ENCODE measurements at places on chromosomes 11 and 22.

- DNase-seq, result no peak
Observed at GRCh38 chr11:25565846-25566245, 766.1 kb upstream of the ANO3 start.

GRCh38 chr11:108916935-108917334 is 252.1 kb downstream of the DDX10 start:
- no peak for DNase-seq

- no peak for DNase-seq
Observed at GRCh38 chr11:114846416-114846791, 168.1 kb downstream of the NXPE2 start.

DNA sequence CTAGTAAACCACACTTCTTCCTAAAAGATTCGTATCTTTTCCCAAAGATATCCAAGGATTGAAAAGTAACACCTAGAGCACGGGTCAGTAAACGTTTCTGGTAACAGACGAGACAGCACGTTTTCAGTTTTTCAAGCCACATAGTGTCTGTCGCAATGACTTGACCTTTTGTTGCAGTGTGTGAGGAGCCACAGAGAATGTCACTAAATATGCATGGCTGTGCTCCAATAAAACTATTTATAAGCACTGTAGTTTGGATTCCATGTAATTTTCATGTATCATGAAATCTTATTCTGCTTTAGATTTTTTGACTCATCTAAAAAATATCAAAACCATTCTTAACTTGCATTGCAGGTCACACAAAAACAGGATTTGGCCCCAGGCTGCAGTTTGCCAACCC is 18.3 kb upstream of the MICAL3 start:
- no peak for DNase-seq

- no peak for DNase-seq
Observed at GRCh38 chr11:123434262-123434661, 4.2 kb downstream of the GRAMD1B start.

DNA sequence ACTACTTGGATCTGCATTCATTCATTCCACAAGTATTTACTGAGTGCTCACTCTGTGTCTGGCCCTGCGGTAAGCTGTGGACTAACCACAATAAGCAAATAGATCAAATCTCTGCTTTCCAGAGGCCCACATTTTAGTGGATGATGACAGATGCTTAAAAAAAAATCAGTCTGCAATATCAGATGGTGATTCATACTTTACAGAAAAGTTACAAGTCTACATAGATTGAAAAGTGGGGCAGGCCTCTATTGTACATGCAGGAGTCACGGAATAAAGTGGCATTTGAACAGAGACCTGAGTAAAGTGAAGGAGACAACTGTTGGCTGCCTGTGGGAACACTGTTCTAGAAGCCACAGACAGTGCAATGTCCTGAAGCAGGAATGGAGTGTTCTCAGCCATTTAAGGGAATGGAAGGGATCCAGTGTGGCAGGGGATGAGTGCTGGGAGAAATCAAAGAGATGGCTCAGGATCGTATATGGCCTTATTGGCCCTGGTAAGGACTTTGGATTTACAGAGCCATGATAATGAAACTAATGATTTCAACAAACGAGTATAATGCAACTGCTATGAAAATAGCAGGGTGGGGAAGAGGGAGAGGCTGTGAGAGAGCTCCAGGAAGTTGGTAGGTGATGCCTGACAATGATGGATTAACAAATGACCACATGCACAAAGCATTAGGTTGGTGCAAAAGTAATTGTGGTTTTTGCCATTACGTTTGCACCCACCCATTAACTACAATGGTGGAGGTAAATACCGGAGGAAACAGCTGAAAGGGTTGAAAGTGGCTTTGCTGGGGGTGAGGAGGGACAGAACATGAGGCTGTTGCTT is 31.1 kb downstream of the TMEM45B start:
- DNase-seq, result no peak

- no peak for DNase-seq
Observed at GRCh38 chr22:37905534-37906363, at the start of gene MICALL1. MICALL1 (plus strand) TSS chr22:37906297; CDS start chr22:37906423, 126 bp downstream.

DNA sequence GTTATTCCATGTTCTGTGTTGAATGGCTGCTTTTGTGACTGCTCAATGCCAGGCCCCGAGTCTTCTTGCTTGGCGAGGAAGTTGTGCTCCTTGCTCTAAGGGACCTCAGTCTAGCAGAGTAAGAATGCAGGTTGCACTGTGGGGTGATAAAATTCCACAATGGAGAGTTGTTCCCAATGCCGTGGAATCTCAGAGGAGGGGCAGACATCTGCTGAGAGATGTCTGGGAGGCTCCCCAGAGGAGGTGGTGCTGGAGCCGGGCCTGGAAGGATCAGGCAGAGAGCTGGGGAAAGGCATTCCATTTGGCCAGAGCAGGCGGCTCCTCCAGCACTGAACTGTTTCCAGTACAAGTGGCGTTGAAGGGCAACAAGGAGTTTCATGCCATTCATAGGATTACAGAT is 55.2 kb downstream of the ST3GAL4 start:
- no peak for DNase-seq

GRCh38 chr11:78181185-78181584 is 7.2 kb downstream of the KCTD21 start:
- DNase-seq, result no peak

DNA sequence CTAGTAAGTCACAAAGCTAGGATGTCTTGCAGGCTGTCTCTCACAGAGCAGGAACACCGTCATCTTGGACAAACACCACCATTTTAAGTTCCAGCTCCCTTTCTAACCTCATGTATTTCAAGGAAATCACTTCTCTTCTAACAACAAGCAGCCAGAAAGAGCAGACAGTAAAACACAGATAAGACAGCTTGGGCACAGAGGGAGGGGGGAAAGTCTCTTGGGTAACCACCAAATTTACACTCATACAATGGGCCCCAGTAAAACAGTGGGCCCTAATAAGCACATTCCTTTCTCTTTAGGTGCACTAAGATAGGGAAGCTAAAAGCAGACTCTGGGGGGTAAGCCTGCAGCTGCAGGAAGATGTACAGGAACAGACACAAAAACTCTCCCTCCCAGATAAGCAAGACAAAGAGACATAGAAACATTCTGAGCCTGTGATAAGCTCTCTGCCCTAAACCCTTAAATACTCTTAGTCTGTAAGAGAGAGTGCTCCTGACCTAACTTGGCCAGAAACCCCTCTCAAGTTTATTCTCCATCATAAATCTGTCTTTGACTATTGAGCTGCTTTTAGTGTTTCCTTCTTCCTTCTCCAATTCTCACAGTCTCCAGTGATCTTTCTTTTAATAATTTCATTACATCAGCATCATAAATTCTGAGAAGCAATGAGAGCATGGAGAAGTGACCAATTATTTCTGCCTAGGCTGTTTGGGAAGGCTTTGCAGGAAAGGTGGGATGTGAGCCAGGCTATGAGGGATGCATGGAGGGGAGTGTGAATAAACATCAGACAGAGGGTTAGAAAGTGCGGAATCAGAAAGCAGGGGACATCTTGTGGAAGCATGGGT is 7.4 kb downstream of the OR10D3 start:
- DNase-seq, result no peak

- DNase-seq, result no peak
Observed at GRCh38 chr11:130675371-130675821, 227.0 kb downstream of the ADAMTS15 start.

DNA sequence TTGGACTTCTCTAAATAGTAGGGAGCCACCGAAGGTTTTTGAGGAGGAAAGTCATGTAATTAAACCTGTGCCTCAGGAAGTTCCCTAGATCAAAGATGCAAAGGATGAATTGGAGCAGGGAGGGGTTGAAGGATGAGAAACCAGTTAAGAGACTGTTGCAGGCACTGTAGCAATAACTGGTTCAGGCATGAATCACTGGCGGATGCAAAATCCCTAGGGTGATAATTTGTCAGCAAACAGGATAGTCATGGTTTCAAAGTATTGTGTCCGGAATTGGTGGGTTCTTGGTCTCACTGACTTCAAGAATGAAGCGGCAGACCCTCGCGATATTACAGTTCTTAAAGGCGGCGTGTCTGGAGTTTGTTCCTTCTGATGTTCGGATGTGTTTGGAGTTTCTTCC is 19.9 kb downstream of the TRIOBP start:
- no peak for DNase-seq
